H54 (cell line): ENCODE measurements at places on chromosomes 2 and 18.

- no peak for DNase-seq
Observed at GRCh38 chr2:173249661-173250641, 104.7 kb upstream of the CDCA7 start.

- DNase-seq = peak; percentile 42
Observed at GRCh38 chr18:621291-622043, 24.7 kb downstream of the CLUL1 start.

DNA sequence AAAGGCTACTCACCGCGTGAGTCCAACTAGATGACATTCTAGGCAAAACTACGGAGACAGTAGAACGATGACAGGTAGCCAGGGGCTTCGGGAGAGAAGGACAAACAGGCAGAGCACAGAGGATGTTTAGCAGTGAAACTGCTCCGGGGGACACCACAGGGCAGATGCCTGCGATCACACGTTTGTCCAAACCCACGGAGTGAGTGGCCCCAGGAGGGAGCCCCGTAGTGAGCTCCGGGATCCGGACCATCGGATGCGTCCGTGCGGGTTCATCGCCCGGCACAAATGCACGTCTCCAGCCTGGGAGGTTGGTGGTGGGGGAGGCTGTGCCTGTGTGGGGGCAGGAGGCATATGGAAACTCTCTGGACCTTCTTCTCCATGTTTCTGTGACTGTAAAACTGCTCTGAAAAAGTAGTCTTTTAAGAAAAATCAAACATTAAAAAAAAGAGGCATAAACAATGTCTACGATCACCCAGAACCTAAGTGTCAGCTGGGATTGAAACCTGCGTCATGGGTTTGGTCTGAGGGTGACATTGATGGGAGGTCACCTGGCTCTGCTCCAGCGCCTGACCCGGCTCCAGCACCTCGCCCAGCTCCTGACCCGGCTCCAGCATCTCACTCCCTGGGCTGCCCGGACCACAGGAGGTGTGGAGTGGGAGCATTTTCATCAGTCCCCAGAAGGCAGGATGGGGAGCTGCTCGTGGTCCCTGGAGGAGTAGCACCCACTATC, 83.0 kb upstream of the CTDP1 start:
- DNase-seq = no peak

DNA sequence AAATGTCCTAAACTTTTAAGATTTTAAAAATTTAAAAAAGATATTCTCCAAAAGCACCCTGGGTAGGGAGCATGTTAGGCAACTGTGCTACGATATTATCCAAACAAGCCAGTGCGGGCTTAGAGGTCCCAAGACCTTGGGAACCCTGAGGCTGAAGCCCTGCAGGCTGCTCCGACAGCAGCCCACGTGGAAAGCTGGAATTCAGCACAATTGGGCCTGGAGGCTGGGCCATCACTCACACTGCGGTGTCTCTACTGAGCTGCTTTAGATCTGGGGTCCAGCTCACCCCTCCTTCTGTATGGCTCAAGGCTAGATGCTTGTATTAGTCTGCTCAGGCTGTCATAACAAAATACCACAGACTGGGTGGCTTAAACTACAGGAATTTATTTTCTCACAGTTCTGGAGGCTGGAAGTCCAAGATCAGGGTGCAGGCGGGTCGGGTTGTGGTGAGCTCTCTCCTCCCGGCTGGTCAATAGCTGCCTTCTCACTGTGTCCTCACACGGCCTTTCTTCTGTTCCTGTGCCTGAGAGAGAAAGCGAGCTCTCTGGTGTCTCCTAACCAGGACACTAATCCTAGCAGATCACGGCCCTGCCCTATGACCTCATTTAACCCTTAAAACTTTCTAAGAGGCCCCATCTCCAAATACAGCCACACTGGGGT, 42.5 kb downstream of the DPYSL5 start:
- DNase-seq = no peak

- no peak for DNase-seq
Observed at GRCh38 chr2:83115606-83116005, 1343.5 kb downstream of the SUCLG1 start.

GRCh38 chr2:201795607-201796477, 10.5 kb upstream of the CDK15 start:
- peak; percentile 43 for DNase-seq

DNA sequence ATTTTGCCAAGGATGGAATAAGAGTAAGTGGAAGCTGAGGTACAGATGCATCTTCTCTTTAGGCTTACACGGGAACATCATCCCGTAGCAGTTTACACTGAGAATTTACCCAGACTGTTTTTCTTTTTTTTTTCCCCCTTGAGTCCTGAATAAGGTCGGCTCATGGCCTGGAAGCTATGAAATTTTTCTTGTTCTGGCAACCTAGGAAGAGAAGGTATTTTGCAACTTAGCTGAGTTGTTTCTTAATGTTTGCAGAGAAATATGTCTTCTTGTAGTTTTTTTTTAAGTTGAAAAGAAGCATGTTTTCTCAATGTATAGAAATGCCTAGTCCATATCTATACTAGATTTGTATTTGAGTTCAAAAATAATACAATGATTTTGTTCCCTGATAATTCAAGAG, 712.5 kb downstream of the TDRD15 start:
- DNase-seq = no peak

GRCh38 chr2:191866675-191867506, 20.0 kb upstream of the CAVIN2 start:
- no peak for DNase-seq

DNA sequence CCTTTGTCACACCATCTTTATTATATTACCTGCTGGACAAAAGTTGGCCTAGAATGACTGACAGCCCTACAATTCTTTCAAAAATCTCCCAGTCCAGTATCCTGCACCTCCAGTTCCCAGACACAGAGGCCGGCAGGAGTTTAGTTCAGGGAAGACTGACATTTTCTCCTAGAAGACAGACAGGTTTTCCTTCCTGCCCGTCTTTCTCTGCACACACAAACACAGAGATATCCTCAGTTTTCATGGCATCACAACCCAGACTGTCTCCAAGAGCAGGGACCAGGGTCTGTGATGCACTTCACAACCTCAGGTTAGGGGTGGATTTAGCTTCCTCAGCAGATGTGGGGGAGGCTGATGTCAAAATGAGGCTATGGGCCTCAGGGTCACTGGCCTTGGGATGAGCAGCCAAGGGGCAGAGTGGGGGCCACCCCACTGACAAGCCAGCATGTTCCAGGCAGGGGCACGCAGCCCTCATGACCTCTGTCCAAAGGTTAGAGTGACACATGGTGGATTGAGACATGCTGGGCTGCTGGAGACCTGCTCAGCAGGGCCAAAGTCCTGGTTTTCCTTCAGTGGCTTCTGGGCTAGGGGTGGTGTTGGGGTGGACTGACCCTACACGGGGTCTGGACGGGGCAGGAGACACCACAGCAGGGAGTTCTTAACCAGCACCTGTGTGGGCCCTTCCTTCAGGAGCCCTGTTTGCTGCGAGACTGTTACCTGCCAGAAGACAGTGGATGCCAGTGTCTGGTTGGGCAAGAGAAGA, 70.5 kb downstream of the SFXN5 start:
- DNase-seq = no peak

- DNase-seq = no peak
Observed at GRCh38 chr2:176454893-176455815, 185.9 kb downstream of the MTX2 start.

- DNase-seq = no peak
Observed at GRCh38 chr2:8587251-8587791, 94.5 kb upstream of the ID2 start.
